B cell (primary cell): ENCODE measurements at places on chromosomes 4 and X. TPM values are rescaled to one million over a fixed set of nuclear protein-coding genes. Genes with fewer than 3 reads are reported as not detected.

The FAM47E gene
- total RNA-seq, result 1.3 and 1.7 TPM in 2 replicates

The EDA2R gene
- total RNA-seq, result 0.15 and 0.25 TPM in 2 replicates

DNA sequence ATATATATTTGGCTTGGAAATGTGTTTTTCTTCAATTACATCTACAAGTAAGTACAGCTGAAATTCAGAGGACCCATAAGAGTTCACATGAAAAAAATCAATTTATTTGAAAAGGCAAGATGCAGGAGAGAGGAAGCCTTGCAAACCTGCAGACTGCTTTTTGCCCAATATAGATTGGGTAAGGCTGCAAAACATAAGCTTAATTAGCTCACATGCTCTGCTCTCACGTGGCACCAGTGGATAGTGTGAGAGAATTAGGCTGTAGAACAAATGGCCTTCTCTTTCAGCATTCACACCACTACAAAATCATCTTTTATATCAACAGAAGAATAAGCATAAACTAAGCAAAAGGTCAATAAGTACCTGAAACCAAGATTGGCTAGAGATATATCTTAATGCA is 26.1 kb downstream of the NUDT6 start:
- no peaks in the 10 kb centered on the region for H3K27me3 ChIP-seq
- DNase-seq, result no peak
- H3K27ac ChIP-seq, result no peak overlapping the region
- H3K4me1 ChIP-seq, result no peaks in the 10 kb centered on the region
- H3K4me3 ChIP-seq, result no peak overlapping the region
- no peaks in the 10 kb centered on the region for H3K36me3 ChIP-seq

DNA sequence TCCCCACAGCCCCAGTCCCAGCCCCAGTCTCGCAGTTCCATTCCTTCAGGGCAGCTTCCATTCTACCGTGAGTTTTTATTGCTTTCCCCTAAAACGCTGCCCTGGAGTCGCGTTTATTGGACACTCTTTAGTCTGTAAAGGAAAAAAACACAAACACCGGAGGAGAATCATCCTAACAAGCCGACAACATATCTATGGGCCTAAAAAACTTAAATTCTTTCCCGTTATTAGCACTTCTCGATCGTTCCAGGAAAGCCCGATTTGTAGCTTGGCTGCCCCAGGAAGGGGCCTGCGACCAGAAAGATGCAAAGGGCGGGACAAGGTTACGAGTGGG is 178.5 kb downstream of the CBR4 start:
- H3K36me3 ChIP-seq, result no peaks in the 10 kb centered on the region
- no peak overlapping the region for H3K27ac ChIP-seq
- peak overlapping the region; percentile 69 for H3K4me3 ChIP-seq
- H3K27me3 ChIP-seq, result peaks cover 32% of the 10 kb centered on the region

The CT45A2 gene
- total RNA-seq, result not detected in 2 replicates

GRCh38 chrX:130402208-130402684 is 459 bp downstream of the RBMX2 start:
- no peak overlapping the region for H3K27ac ChIP-seq
- H3K4me1 ChIP-seq, result peaks cover 11% of the 10 kb centered on the region
- peak overlapping the region; percentile 16 for H3K4me3 ChIP-seq

The GLRA2 gene
- total RNA-seq, result not detected in 2 replicates

The HSFX1 gene
- total RNA-seq, result 2.9 and 4.2 TPM in 2 replicates

DNA sequence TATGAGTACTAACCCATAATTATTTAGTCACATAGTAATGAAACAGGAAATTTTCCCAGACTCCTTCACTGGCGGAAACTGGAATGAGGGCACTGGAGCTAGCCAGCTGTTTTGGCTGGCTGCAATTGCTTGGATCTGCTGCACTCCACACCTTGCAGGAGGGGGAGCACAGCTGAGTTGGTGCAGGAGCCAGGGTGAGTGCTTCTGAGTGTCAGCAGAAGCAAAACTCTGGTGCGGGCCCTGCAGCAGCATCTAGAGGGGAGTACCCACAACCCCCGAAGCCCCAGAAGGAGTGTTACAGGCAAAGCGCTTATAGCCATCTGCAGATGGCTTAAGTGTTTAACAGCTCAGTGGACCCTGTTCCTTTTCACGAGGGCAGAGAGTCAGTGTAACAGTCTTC is 96.1 kb downstream of the RPA4 start:
- no peaks in the 10 kb centered on the region for H3K4me1 ChIP-seq
- no peak for DNase-seq
- H3K27me3 ChIP-seq, result no peaks in the 10 kb centered on the region
- no peak overlapping the region for H3K4me3 ChIP-seq
- H3K27ac ChIP-seq, result no peak overlapping the region

The ABCE1 gene
- total RNA-seq, result 46.2 and 51.0 TPM in 2 replicates

DNA sequence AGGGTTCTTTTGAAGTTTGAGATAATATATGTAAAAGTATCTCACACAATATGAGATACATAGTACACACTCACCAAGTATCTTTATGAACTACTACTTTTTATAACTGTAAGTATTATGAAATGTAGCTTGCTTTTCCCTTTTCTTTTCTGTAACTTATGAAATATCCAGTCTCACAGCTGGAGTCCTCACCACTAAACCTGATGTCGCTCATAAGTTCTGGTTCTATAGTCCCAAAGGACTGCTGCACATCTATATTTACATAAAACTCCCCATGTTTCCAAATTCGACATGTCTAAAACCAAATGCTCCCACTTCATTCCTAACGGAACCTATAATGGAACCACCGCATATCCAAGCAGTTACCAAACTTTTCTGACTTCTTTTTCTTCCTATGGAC is 186.5 kb upstream of the SLC7A11 start:
- no peak overlapping the region for H3K27ac ChIP-seq
- DNase-seq, result no peak
- no peaks in the 10 kb centered on the region for H3K36me3 ChIP-seq
- no peaks in the 10 kb centered on the region for H3K4me1 ChIP-seq
- H3K4me3 ChIP-seq, result no peak overlapping the region

DNA sequence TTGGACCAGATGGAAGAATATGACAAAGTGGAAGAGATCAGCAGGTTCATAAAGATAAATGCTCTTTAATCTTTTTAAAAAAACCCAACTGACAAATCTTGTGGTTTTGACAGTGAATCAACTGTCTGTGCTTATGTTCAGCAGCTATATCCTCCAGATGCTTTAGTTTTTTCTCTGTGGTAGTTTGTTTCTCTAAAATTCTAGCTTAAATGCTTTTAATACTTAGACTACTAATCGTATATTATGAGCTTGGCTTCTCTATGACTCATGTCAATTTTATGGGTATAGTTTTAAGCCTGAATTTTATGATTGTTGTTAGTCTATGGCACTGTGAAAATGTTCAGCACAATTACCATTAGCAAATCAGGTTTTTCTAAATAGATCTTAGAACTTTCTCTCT is 12.9 kb downstream of the HHIP start:
- no peaks in the 10 kb centered on the region for H3K36me3 ChIP-seq
- H3K4me1 ChIP-seq, result no peaks in the 10 kb centered on the region
- DNase-seq, result no peak
- no peak overlapping the region for H3K27ac ChIP-seq
- no peaks in the 10 kb centered on the region for H3K27me3 ChIP-seq

DNA sequence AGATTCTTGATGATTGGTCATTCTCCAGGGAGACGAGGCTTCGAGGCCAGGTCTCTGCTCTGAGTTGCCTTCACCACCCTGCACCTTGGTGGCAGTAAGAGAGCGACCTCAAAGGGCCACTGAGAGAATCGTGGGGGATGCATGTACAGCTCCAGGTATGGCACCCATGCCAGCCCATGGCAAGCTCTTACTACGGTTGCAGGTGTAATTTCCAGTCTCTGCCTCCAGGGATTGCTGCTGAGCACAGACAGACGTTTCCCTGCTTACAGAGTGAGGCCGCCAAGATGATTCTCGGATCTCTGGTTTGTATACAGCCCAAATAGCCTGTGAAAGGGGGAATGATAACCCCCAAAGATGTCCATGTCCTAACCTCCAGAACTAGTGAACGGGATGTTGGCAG is 16.3 kb upstream of the DRD5 start:
- no peaks in the 10 kb centered on the region for H3K36me3 ChIP-seq
- H3K27ac ChIP-seq, result no peak overlapping the region
- H3K27me3 ChIP-seq, result no peaks in the 10 kb centered on the region
- H3K4me1 ChIP-seq, result no peaks in the 10 kb centered on the region

GRCh38 chrX:12405306-12405705 is 267.0 kb downstream of the FRMPD4 start:
- H3K4me3 ChIP-seq, result no peak overlapping the region
- DNase-seq, result no peak
- H3K4me1 ChIP-seq, result no peaks in the 10 kb centered on the region
- no peak overlapping the region for H3K27ac ChIP-seq

GRCh38 chr4:88731381-88731780 is 33.8 kb upstream of the NAP1L5 start:
- peaks cover 7% of the 10 kb centered on the region for H3K36me3 ChIP-seq
- no peaks in the 10 kb centered on the region for H3K4me1 ChIP-seq
- no peak overlapping the region for H3K4me3 ChIP-seq
- no peak overlapping the region for H3K27ac ChIP-seq
- H3K27me3 ChIP-seq, result no peaks in the 10 kb centered on the region

GRCh38 chrX:108224727-108225621 is 133.4 kb downstream of the ATG4A start:
- H3K36me3 ChIP-seq, result no peaks in the 10 kb centered on the region
- peak; percentile 7 for DNase-seq
- no peaks in the 10 kb centered on the region for H3K27me3 ChIP-seq
- no peak overlapping the region for H3K4me3 ChIP-seq
- H3K27ac ChIP-seq, result no peak overlapping the region
- no peaks in the 10 kb centered on the region for H3K4me1 ChIP-seq

GRCh38 chr4:111400741-111401140 is 744.5 kb upstream of the FAM241A start:
- no peak overlapping the region for H3K4me3 ChIP-seq
- no peaks in the 10 kb centered on the region for H3K27me3 ChIP-seq
- no peaks in the 10 kb centered on the region for H3K36me3 ChIP-seq
- no peak overlapping the region for H3K27ac ChIP-seq
- no peaks in the 10 kb centered on the region for H3K4me1 ChIP-seq
